ENCODE measurements at places on chromosomes 2 and 18.

DNA sequence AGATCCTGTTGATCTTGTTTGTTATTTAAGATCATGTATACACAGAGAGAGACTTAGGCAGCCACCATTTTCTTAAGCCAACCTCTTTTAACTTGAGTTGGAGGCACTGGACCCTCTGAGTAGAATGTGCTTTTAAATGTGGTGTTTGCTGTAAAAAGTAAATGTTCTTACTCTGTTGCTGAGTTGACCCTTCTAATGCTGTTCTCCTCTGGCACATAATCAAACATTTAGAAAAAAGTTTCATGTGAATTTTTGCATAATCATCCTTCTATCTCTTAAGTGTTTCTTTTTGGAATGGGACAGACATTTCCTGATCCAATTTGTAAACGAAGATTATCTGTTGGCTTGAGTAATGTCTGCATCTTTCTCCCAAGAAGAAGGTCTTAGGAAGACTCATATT lies 255.1 kb upstream of the ETAA1 start:
- DNase-seq, result no peak

GRCh38 chr2:223918671-223919134 lies 26.4 kb downstream of the WDFY1 start:
- DNase-seq, result no peak

DNA sequence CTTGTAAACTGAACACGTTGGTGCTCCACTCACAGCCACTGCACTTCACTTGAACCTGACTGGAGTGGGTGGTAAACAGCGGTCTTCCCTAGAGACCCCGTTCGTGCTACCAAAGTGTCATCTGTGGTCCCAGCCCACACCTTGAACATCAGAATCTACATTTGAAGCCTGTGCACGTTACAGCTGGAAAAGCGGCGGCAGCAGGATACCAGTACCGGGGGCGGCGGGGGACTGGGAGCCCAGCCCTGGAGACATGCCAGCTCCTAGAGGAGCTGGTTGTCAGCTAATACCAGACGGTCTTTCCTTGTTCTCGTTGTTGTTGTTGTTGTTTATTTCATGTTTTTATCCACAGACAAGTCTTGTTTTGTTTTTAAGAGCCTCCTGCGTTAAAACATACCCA lies 156.7 kb downstream of the WDSUB1 start:
- DNase-seq, result no peak

- DNase-seq, result no peak
Observed at GRCh38 chr2:15421753-15422152, 139.4 kb downstream of the NBAS start.

GRCh38 chr2:233865838-233866237 lies 2.3 kb downstream of the MSL3B start:
- DNase-seq, result no peak

DNA sequence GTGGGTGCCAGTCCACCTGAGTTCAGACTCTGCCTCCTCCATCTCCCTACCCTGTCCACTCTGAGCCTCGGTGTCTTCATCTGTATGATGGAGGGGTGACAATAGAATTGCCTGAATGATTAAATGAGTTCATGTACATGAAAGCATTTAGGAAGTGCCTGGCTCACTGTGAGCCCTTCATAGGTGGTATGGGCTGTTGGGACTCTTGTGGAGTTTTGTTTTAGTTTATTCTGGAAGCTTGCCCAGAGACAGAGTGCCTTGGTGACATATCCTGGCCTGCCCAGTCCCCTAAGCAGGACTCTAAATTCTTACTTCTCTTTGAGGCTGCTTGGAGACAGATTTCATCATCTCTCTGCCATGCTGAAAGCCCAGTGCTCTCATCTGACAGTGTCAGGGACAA lies 24.5 kb upstream of the GIGYF2 start:
- no peak for DNase-seq

- DNase-seq, result no peak
Observed at GRCh38 chr2:237353215-237353614, 60.7 kb downstream of the COL6A3 start.

- DNase-seq, result no peak
Observed at GRCh38 chr2:112979731-112980130, 1.9 kb downstream of the IL36G start.

- no peak for DNase-seq
Observed at GRCh38 chr2:151760139-151760650, 25.9 kb upstream of the NEB start.

DNA sequence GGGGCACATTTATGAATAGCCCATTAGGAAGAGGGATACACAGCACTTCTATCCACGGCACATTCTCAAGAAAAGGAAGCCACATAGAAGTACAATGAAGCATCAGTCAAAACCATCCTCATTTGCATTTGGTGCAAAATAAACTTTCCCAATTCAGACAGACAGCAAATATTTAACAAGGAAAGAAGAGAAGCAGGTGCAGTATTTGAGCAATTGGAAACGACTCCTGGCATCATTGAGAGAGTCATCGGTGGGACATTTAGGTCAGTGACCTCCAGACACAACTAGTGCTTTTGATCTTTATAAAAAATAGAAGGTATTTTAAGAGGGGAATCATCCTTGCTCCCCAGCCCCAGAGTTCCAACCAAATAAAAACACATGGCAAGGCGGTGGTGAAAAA lies 118.0 kb downstream of the MREG start:
- peak; percentile 89 for DNase-seq

DNA sequence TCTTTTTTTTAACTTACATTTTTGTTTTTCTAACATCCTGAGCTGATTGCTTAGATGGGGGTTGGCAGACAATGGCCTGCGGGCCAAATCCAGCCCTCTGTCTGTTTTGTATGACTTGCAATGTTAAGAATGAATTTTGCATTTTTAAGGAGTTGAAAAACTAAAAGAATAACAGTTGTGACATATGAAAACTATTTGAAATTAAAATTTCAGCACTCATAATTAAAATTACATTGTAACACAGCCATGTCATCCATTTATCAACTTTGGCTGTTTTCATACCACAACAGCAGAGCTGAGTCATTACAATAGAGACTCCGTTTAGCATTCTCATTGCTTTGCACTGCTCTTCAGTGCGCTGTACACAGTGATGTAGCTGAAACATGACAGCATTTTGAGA lies 94.1 kb upstream of the MC4R start:
- no peak for DNase-seq
